ENCODE measurements at places on chromosomes 1 and 21.

- DNase-seq = no peak
These were observed 587 bp downstream of the NKAIN1 start for GRCh38 chr1:31238986-31239613.

- DNase-seq = no peak
These were observed 121.5 kb upstream of the MAP1LC3C start for GRCh38 chr1:242120432-242120831.

DNA sequence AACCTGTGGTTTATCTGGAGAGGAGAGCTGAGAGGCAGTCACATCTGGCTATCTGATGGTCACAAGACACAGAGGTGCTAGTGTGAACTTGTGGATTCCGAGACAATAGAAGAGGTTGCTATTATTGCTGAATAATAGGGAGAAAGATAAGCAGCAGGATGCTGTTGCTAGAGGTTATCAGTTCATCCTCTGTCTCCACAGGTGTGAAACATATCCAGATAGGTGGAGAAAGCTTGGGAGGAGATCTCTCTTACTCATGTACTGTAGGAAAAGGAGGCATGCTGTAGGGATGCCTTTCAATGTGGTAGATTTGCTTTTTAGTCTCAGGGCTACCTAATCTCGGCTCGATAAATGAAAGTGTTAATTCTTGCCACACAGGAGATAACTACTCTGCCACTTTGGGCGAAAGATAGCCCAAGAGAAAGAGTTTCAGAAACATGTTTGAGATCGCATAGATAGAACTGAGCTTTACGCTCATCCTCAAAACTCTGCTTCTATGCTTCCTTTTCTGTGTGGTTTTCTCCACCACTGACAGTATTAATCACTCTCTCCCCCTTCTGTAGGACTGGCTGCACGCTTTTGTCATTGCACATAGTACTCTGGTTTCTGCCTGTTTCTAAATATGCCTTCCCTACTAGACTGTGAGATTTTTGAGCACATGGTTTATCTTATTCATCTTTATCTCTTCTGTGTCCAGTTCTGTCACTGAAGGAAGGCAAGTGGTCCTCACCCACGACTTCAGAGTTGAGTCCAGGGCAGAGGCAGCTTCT lies 36.7 kb upstream of the PLXNA2 start:
- DNase-seq = no peak

DNA sequence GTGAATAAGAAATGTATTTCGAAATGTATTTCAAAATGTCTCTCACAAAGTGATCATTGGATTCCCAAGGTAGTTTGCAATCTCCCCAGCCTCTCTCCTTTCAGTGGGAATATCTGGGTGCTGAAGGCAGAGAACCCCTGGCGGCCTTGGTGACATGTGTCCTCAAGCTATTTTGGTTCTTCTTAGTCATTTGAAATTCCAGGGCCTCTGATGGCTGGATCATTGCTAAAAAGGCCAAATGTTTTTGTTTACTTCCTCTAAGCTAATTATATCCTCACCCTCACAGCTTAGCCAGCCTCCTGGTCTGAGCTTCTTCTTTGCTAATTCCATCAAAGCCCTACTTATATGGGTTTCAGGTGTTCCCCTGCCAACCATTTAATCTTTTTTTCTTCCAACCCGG lies 71.2 kb downstream of the LRRC40 start:
- no peak for DNase-seq

DNA sequence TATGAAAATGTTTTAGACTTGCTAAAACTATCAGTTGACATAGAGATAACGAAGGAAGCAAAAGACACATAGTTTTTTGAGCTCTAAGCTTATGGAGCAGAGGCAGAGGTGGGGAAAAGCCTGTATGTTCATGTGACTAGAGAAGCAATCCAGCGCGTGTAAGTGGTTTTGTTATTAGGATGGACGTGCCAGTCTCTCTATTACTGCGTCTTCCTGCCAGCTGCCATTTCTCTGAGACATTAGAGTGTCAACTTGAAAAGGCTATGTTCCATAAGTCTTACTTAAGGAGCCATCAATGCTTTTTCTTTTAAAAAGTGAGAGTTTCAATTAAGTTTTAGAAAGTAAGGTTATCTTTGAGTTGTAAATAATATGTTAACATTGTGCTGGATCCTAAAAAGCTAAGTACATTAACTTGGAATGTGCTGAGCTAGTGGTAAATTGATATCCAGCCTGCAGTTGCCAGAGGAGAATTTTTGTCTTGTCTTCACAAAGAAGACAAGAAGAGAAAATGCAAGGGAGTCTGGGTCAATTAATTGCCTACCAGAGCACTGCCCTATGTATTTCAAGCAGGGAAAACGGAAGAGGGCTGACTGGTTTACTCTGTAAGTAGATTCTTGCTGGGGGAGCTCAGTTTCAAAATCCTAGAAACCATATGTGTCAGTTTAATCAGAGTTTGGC lies 161.8 kb upstream of the B3GALT2 start:
- no peak for DNase-seq

- DNase-seq = no peak
These were observed 3.2 kb downstream of the SLAMF6 start for GRCh38 chr1:160519642-160520435.

GRCh38 chr1:79847700-79848099 lies 841.2 kb upstream of the ADGRL4 start:
- no peak for DNase-seq

DNA sequence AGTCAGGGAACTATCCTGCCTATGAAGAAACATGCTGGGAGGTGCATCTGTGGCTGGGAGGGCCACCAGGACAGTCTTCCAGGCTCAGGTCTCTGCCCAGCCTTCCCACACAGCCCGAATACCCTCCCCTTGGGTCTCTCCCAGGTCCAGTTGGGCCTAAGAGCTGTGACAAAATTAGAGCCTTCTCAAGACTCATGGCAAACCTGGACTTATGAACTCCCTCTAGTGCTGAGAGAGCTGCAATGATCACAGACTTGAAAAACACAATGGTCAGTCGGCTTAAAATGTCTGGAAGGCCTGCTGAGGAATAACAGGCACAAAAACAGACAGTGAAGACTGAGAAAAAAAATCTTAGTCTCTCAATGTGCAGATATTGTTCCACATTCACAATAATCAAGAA lies 325.1 kb downstream of the BRINP2 start:
- DNase-seq = no peak

DNA sequence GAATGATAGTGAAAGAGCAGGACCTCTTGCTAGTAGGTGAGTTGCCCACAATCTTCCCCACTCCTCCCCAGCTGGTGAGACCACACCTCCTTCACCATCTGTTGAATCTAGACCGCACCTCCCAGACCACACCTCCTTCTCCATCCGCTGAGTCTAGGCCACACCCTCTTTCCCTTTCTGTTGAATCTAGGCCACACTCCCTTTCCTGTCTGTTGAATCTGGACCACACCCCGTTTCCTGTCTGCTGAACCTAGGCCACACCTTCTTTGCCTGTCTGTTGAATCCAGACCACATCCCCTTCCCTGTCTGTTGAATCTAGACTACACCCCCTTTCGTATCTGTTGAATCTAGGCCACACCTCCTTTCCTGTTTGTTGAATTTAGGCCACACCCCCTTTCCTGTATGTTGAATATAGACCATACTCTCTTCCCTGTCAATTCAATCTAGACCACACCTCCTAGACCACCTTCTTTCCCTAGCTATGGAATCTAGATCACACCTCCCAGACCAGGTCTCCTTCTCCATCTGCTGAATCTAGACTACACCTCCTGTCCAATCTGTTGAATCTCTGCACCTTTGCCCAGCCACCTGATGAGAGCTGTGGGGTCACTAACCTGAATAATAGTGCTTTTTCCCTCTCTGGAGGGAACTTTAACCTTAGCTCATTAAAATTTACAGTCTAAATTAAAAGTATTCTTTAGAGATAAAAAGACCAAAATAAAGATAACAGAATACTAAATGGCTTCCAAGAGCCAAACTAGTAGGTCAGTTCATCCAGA lies 116.3 kb downstream of the DAB1 start:
- no peak for DNase-seq

GRCh38 chr1:53946252-53947171 lies at the start of gene LRRC42:
TSS of gene LRRC42 (plus strand) at chr1:53946350. CDS start at chr1:53952000, 5,650 bp downstream.
- DNase-seq = peak; percentile 47

DNA sequence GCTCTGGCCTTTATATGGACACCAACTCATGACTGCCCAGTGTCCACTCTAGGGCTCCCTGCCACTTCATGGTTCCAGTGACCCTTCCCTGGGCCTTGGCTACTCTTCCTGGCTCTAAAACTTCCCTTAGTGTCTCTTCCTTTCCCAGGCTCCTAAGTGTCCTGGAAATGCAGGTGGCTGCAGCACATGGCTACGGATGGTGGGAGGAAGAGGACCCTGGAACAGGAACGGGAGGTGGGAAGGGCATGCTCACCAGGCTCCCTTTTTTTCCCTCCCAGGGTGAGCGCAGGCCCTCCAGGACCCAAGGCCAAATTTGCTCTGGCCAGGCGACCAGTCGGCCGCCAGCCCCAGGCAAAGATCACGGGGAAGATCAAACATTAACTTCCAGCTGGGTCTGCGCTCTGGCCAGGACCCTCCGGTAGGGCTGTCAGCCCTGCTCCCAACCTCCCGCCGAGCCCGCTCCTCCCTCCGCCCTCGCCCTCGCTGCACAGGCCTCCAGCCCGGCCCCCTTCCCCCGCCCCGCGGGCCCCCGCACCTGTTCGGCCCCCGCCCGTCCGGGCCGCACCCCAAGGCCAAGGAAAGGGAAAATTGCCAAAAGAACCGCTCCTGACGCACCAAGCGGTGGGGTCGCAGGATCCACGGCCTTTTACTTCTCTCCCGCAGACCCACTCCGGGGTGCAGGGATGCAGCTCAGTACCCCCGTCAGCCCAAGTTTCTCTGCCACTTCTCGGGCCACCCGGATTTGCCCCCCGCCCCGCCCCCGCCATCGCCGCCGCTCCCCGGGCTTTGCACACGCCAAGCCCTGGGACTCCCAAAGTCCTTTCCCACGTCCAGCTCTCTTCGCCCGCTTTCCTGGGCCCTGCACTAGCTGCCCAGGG lies 894 bp downstream of the TCEA3 start:
- DNase-seq = no peak

DNA sequence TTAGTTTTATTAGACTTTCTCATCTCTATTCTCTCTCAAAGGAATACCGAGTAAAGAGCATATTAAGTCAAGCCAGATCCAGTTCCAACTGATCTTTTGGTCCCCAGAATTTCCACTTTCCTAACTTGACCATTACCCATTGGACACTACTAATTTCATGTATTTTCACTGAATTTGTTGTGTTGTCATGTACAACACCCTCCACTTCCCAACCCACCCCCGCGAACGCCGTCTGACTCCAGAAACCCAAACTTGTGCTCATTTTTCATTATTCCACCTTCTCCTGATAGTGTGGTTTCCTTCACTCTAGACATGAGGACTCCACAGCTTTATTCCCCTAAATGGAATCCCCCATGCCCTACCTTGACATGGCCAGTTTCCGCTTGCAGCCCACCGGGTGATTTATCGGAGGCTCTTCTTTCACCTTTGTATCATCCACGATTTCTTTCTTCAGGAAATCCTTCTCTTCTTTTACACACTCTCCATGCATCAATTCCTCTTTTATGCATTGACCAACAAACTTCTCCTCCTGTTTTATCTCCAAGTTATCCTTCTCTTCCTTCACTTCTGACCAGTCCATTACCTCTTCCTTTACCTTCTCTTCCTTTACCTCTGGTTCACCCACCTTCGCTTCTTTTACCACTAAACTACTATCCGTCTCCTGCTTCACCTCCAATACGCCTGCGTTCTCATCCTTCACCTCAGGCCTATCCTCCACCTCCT lies 805 bp downstream of the ZNHIT6 start:
- DNase-seq = no peak

DNA sequence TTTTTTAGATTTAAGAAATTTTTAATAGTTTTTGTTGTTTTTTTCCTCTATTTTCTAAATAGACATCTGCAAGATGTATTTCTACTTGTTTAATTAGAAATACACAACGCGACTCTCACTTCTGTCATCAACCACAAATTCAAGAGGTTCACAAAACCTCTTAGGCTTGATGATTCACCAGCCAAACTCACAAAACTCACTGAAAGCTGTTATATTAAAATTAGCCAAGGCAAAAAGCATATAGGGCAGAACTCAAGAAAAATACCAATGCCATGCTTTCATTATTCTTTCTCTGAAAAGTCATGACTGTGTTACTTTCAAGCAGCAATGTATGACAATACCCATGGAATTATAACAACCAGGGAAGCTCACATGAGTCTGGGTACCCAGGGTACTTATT lies 487.0 kb upstream of the RGS18 start:
- DNase-seq = no peak

DNA sequence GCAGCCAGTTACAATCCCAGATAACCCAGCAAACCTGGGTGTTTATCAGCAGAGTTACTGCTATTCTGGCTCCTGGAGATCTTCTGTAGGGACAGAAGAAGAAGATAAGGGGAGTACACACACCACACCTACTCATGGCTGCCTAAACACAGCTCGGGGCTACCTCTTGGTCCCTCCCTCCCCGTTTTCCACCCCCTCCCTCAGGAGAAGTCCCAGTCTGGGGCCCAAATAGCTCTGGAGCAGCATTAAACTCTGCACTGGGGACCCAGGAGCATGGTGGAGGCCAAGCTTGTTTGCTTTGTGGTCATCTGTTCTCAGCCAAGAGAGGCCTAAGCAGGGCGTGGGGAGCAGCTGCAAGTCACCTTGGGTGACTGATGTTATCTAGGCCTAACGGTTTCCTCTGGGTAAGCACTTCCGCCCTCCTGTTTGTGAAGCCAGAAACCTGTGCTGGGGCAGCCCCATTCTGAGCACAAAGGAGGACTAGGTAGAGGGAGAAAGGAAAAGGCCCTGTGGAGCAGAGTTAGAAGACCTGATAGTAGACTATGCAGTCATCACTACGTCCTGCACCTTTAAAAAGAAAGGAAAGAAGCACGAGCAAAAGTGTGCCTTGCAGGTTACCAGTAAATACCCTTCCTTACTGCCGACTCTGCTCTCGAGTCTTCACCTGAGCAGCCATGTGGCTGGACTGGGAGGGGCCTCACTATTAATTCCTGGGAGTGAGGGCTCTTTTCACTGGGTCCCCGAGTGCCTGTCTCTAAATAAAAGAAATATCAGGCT lies 2.0 kb upstream of the RCSD1 start:
- DNase-seq = peak; percentile 63

DNA sequence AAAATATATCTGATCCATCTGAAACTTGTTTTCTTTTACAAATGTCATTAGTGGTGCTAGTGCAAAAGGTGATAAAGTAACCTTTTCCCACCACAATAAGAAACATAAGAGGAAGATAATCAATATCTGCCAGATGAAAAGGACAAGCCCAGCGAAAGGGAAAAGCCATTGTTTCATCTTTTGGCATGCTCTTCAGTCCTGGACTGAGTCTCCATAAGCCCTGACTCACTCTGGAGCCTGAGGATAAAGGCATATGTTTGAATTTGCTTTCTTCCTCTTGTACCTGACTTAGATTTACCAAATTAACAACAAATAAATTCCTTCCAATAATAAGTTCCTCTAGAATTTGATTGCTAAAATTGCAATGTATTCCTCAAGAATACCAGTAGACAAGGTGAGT lies 13.6 kb downstream of the DNAJC11 start:
- DNase-seq = no peak

GRCh38 chr1:10635992-10636391 lies 160.5 kb downstream of the CASZ1 start:
- DNase-seq = no peak

GRCh38 chr21:45993210-45994085 lies 11.9 kb downstream of the COL6A1 start:
- no peak for DNase-seq

Data from stimulated activated CD4-positive, alpha-beta T cell treated with anti-CD3 and anti-CD28 coated beads, TNF-alpha, amount 100 ng/mL, for 48 hours (primary cell).